ENCODE measurements at places on chromosomes 11 and 22.

DNA sequence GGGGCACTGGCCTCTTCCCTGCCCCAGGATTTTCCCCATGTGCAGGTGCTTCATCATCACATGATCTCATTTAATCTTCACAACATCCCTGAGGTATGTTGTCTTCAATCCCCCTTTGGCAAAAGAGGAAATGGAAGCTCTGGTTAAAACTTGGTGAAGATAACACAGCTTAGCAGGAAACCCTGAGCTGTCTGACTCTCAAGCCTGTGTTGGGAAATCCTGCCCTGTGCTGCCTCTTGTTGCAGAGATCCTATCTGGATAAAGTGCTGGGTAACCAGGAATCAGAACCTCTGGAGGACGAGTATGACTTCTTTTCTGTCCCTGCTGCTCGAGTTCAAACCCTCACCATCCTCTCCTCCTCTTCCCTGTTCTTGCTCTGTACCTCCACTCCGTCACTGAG is 13.1 kb upstream of the E2F8 start:
- DNase-seq = no peak

DNA sequence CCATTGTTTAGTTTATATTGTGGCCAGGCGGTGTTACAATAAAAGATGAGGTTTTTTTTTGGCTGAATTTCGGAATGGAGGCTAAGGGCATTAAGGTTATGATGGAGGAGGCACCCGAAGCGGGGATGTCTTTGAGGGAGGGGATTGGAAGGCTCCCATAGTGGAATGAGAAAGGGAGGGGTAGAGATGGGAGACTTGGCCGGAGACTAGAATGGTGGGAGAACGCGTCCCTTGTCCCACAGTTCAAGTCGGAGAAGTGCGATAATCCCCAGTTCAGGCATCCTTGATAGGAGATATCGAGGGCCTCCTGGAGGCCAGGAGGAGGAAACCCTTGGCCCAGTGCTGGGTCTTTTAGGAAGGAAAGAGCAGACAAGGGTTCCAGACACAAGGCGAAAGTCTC is 21.6 kb downstream of the ZNF195 start:
- no peak for DNase-seq

DNA sequence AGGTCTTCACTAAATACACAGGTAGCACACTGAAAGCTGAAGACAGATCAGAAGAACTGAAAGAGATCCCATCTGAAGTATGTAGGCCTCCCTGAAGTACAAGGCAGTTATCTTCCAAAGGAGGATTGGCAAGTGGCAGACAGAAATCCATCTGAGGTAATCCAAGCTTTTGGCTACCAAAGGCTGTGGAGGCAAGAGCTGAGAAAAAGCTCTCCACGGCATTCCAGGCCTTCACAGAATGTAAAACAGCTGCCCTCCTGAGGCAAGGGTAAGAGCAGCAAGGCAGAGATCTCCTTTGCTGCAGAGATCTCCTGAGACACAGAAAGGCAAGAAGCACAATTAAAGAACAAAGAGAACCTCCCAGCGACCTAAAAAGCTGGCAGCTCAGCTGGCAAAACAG is 19.1 kb downstream of the PIK3C2A start:
- no peak for DNase-seq

GRCh38 chr11:46465683-46466082 is 74.1 kb upstream of the CHRM4 start:
- no peak for DNase-seq

DNA sequence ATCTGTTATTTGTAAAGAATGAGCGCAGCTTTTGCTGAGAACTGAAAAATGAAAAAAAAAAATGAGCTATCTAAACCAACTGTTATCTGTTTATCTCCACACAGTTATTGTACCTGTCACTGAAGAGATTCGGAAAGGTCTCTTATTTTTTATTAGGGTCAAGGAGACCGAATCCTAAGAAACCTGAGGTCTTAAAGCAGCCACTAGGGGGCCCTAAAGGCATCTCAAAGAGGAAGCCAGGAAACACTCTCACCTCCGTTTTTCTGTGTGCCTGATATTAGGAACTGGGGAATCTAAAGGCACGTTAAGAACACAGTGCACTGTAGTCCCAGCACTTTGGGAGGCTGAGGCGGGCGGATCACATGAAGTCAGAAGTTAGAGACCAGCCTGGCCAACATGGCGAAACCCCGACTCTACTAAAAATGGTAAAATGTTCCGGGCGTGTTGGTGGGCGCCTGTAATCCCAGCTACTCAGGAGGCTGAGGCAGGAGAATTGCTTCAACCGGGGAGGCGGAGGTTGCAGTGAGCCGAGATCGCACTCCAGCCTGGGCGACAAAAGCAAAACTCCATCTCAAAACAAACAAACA is 3.5 kb upstream of the LARGE1 start:
- peak; percentile 58 for DNase-seq

- no peak for DNase-seq
Observed at GRCh38 chr22:45262931-45263462, 21.8 kb upstream of the UPK3A start.

GRCh38 chr11:122737951-122738693 is 82.6 kb downstream of the UBASH3B start:
- no peak for DNase-seq

GRCh38 chr11:119382101-119382500 is 611 bp upstream of the USP2 start:
- DNase-seq = no peak

DNA sequence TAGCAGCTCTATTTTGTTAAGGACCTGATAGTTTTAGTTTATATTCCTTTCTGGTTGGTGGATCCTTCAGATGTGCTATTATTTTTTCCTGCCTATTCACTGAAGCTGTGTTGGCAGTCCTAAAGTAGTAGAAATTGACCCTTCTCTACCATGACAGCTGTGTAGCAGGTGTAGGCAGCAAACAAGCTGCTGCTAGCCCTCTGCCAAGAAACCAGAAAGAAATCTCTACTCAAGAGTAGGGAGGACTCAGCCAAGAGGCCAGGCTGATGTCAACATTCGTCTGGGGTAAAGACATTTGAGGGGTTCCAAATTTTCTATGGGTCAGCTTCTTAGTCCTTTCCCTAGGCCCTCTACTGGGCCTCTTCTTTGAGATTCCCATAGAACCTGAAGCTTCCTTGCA is 51.2 kb downstream of the CSTF3 start:
- no peak for DNase-seq

DNA sequence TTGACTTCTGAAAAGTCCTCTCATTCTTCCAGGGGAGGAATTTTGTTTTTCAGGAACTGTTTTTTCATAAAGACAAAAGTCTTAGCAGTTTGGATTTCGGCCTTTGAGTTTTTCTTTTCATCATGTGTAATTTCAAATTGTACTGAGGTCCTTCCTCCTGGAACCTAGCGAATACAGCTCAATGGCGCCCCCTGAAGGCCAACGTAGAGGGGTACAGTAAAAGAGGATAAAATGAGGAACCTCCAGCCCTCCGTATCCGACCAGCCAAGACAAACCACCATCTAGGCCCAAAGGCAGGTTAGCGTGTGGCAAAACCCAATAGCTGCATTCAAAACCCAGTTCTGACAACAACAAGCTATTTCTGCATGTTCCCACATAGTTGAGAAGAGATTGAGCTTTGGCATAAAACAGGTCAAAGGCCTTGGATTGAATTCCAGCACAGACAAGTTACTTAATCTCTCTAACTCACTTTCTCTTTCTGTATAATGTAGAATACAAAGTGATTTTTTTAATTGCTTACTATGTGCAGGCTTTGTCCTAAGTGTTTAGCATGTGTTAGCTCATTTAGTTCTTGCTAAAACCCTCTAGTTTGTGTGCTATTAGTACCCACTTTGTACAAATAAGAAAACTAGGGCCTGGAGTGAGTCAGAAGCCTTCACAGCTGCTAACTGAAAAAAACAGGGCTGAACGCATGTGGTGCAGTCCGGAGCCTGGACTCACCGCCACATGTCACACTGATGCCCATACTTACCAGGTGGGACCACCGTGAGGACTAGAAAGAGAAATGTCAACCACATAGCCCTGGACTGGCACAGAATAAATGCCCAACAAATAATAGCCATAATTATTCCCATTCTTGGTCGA is 43.2 kb upstream of the ETS1 start:
- DNase-seq = peak; percentile 79

DNA sequence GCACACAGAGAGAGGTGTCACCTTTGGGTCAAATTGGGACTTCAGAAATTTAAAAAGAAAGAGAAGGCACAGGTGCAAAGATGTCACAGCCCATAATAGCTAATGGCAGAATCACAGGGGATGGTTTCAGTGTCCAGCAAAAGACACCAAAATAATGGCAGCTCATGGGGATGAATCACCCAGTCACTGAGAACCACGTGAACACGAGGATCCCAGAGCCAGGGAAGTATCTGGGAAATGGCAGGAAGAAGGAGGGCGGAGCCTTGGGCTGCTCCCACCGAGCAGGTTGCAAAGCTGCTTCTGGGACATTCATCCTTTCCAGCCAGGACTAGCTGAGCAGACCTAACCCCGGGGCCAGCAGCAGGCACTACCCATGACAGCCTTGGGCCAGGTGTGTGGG is 45.6 kb downstream of the TRMU start:
- no peak for DNase-seq

GRCh38 chr11:3169255-3170043 is 4.3 kb upstream of the OSBPL5 start:
- DNase-seq = no peak

GRCh38 chr11:119688356-119688755 is 40.6 kb downstream of the NECTIN1 start:
- no peak for DNase-seq

Data from iPS-NIHi11 (cell line).